Naive thymus-derived CD4-positive, alpha-beta T cell (primary cell): ENCODE measurements at places on chromosomes 7 and 10. TPM values are rescaled to one million over a fixed set of nuclear protein-coding genes. Genes with fewer than 3 reads are reported as not detected.
A peak's percentile ranks its signal among the peaks of the same experiment; 100 is the strongest.

GRCh38 chr7:100065452-100066186, 15.9 kb downstream of the ZNF3 start:
- H3K4me1 ChIP-seq, result no peaks in the 10 kb centered on the region
- DNase-seq, result no peak
- H3K4me3 ChIP-seq, result no peak overlapping the region
- no peaks in the 10 kb centered on the region for H3K27me3 ChIP-seq

GRCh38 chr7:142478479-142479220, 220.8 kb upstream of the PRSS58 start:
- DNase-seq, result peak; percentile 27
- H3K4me1 ChIP-seq, result peaks cover 76% of the 10 kb centered on the region
- no peaks in the 10 kb centered on the region for H3K27me3 ChIP-seq
- no peak overlapping the region for H3K4me3 ChIP-seq
- H3K36me3 ChIP-seq, result no peaks in the 10 kb centered on the region

GRCh38 chr7:142459551-142459963, 201.7 kb upstream of the PRSS58 start:
- H3K36me3 ChIP-seq, result no peaks in the 10 kb centered on the region
- no peak overlapping the region for H3K4me3 ChIP-seq
- H3K4me1 ChIP-seq, result peaks cover 4% of the 10 kb centered on the region
- H3K27ac ChIP-seq, result peak overlapping the region; percentile 46
- H3K27me3 ChIP-seq, result no peaks in the 10 kb centered on the region

DNA sequence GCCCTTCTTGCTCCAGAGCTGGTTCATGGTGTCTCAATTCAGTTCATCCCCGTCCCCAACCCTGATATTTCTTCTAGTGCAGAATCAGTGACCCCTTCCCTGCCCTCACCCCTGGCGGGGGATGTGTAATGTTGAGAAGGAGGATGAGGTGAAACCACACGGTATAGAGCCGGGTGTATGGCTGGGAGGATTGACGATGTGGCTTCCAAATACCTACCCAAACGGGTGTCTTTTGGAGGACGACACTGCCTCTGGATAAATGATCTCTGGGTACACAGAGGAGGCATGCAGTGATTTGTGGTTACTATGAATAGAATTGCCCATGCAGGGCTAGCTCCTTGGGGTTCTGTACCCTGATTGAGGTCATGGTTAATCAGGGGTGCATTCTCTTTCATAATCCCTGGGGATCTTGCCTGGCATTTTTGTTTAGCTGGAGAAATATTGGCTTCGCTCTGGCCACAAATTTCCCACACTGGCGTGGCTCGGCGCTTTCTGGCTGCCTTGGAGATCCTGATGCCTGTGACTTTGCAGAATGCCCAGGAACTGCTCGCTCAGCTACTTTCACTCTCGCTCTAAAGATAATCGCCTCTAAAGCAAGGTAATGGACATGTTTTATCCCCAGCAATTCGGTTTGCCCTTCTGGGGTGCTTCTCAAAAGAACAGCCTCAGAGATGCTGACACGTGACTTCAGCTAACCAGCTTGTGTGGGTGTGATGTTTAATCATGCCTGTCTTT, 89.2 kb downstream of the RBM20 start:
- no peaks in the 10 kb centered on the region for H3K4me1 ChIP-seq
- no peak for DNase-seq
- H3K27me3 ChIP-seq, result no peaks in the 10 kb centered on the region
- H3K27ac ChIP-seq, result no peak overlapping the region

Gene AFAP1L2
- 0.56 TPM for total RNA-seq

Gene CLEC5A
- 1.1 TPM for total RNA-seq
